ENCODE measurements at places on chromosomes 4 and X.

GRCh38 chr4:185529413-185529812 is 5.9 kb downstream of the PDLIM3 start:
- no peak for DNase-seq

GRCh38 chr4:155565776-155566175 is 100.9 kb upstream of the GUCY1A1 start:
- no peak for DNase-seq

DNA sequence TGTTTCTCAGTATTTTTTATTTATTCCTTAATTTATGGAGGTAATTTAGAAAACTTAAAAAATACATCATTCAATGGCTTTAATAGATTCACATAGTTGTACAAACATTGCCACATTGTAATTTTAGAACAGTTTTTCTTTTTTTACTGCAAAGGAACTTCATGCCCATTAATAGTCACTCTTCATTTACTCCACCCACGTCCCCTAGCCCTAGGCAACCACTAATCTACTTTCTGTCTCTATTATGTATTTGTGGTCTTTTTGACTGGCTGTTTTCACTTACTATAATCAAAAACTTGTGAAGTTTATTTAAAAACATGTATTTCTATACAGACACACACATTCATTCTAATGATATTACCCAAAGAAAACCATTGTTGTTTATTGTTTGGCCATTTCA is 664.8 kb downstream of the GRID2 start:
- no peak for DNase-seq

- DNase-seq: no peak
Observed at GRCh38 chr4:79893456-79893855, 179.6 kb downstream of the ANTXR2 start.

GRCh38 chrX:151359931-151360871 is 36.8 kb upstream of the VMA21 start:
- peak; percentile 24 for DNase-seq

Data from NCI-H460 (cell line).